Keratinocyte (primary cell): ENCODE measurements at places on chromosomes 7 and 10. TPM values are rescaled to one million over a fixed set of nuclear protein-coding genes. Genes with fewer than 3 reads are reported as not detected.

Gene VPS37D
- polyA plus RNA-seq, result 0.65 to 1.5 TPM (median 0.81 TPM) in 3 replicates

Gene C7orf33
- polyA plus RNA-seq, result not detected in 3 replicates

Gene GNG11
- 0.23 to 1.0 TPM (median 0.63 TPM) in 3 replicates for polyA plus RNA-seq

Gene LDB1
- polyA plus RNA-seq, result 71.7 to 166 TPM (median 97.3 TPM) in 3 replicates

Gene PRLHR
- not detected in 3 replicates for polyA plus RNA-seq

Gene SH2D4B
- polyA plus RNA-seq, result 0.03 to 0.42 TPM (median 0.22 TPM) in 3 replicates

Gene MTURN
- 5.9 to 10.9 TPM (median 10.8 TPM) in 3 replicates for polyA plus RNA-seq

Gene SCRN1
- polyA plus RNA-seq, result 46.0 to 58.2 TPM (median 52.3 TPM) in 3 replicates

Gene EMX2
- polyA plus RNA-seq, result 1.2 to 2.8 TPM (median 2.4 TPM) in 3 replicates

Gene CDC14C
- not detected in 3 replicates for polyA plus RNA-seq

Gene TECPR1
- 1.5 to 3.7 TPM (median 2.4 TPM) in 3 replicates for polyA plus RNA-seq

Gene AGAP3
- 64.3 to 96.7 TPM (median 83.2 TPM) in 3 replicates for polyA plus RNA-seq

Gene CRTAC1
- not detected in 3 replicates for polyA plus RNA-seq

Gene CYP3A4
- not detected in 3 replicates for polyA plus RNA-seq

Gene ST8SIA6
- not detected in 3 replicates for polyA plus RNA-seq

Gene FAM25A
- 11.7 to 27.6 TPM (median 25.2 TPM) in 3 replicates for polyA plus RNA-seq

Gene HNRNPA2B1
- polyA plus RNA-seq, result 172 to 511 TPM (median 429 TPM) in 3 replicates

Gene GPER1
- polyA plus RNA-seq, result 0.05 to 0.21 TPM (median 0.08 TPM) in 3 replicates

Gene ADAMTS14
- 0.09 to 0.75 TPM (median 0.12 TPM) in 3 replicates for polyA plus RNA-seq

Gene PNLIP
- polyA plus RNA-seq, result not detected in 3 replicates

Gene CYP3A7
- not detected in 3 replicates for polyA plus RNA-seq

Gene LRGUK
- 0.16 to 0.50 TPM (median 0.45 TPM) in 3 replicates for polyA plus RNA-seq

Gene KEL
- 0.09 TPM in 1 of 3 replicates, not detected in the others for polyA plus RNA-seq
